ENCODE measurements at places on chromosomes 12 and 14.

DNA sequence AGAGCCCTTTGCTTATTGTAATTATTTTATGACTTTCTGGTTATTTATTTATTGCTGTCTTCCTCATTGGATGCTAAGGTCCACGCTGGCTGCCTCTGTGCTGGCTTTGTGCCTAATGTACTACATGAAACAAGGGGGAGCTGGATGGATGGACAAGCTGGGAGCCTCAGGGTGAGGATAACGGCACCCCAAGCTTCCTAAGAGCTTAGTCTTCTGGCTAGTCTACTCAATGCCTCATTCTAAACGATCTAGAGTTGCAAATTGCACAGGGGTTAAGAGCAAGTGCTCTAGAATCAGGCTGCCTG is 172.0 kb downstream of the CHST11 start:
- no peak for DNase-seq

DNA sequence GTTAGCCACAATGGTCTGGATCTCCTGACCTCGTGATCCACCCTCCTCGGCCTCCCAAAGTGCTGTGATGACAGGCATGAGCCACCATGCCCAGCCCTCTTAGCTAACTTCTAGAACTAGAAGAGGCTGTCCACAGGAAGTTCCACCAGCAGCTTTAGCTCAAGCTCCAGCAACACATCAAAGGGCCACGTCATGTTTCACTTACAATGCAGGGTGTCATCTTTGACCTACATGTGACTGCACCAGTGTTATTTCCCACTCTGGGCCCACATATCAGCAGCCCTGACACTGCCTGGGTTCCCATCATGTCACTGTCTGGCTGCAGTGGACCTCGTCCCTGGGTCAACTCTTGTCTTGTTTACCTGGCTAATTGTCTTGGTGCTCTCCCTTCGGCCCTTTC is 147.2 kb downstream of the GRIN2B start:
- no peak for DNase-seq

DNA sequence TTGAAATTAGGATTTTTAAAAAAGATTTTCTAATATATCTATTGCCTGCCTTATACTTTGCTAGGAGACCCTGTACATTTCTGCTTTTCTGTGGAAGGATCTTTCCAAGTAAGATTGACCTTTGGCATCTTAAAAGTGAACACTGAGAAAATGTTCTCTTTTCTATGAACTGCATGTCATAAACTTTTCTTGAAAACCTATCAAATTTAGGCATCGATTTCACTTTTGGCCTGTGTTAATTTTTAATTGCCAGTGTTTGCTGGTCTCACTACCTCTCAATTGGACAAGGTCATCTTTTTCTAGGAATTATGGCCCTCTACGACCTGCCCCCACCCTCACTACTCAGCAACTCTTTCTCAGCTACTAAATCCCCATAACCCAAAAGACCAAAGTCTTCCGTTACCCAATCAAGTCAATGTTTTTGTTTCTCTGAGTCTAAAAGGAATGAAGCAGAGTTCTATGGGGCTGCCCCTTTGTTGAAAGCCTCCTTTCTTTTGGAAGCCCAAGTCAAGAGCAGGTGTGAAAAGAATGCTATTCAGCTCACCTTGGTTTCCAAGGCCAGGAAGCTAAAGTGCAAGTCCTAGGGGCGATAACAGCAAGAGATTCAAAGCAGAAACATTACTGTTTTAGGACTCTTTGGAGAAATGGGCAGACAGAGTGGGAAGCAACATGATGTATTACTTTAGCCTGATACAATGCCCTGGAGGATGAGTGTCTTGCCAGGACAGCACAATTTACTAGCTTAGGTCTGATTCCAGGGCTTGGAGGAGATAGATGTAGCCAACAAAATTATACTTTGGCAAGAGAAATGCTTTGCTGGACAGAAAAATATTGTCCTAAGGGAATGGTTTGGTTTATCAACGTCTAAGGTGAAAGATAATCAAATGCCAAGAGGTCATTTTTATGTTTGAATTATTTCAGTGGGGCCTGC is 55.0 kb downstream of the IGF1 start:
- DNase-seq, result no peak

- DNase-seq, result no peak
Observed at GRCh38 chr14:28163233-28163632, 603.4 kb upstream of the FOXG1 start.

GRCh38 chr14:100777818-100778525 is 47.9 kb upstream of the MEG3 start:
- no peak for DNase-seq

DNA sequence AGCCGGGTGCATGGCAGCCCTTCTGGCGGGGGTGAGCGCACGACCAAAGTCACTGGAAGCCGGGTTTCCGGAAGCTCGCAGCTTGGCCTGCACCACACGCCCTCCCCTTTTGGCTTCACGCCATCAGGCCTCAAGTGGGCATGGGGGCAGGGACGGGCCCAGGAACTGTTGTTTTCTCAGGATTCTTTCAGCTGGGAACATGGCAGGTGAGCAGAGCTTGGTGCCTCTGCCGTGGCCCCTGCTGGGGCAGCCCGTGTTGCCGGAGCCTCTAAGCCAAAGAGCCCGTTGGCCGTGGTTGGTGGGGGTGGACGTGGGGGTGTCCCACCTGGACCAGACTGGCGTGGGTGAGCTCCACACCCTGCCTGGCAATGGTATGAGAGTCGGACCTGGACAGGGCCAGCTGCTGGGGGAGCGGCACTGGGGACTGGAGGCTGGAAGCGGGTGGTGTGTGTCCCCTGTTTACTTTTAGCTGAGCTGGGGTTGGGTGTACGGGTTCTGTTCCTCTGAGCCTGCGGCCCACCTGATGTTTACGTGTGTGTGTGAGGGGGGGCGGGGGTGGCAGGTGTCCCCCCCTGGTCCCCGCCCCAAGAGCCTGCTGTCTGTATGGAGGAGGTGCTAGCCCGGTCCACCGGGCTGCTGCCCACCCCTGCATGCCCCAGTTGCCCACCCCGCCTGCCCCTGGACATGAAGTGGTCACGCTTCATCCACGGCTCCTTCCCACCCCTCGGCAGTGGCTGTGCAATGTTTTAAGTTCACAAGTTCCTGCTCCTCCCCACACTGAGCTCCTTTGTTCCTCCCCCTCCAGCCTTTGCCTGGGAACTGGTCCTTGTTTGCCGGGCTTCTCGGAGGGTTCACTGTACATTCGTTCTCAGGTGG is 28.7 kb upstream of the PLD4 start:
- DNase-seq, result peak; percentile 96

- no peak for DNase-seq
Observed at GRCh38 chr14:79960288-79960687, 251.0 kb downstream of the DIO2 start.

DNA sequence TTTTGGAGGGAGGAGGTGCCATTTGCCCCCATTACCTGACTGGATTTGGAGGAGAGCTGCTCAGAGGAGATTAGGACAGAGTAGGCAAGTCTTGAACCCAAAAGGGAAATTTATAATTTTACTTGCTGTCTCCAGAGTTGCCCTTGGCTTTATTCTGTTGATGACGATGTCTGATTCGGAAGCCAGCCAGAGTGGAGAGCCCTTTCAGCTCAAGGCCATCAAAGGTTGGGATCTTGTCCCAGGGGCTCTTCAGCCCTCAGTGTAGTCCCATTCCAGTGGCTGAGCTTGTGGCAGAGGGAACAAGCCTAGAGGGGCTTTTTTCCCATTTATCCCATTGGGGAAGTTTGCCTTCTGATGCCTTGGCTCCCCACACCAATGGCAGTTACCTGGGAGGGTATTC is 71.8 kb downstream of the HSD17B6 start:
- no peak for DNase-seq

GRCh38 chr12:104752016-104752415 is 206.1 kb downstream of the SLC41A2 start:
- no peak for DNase-seq

DNA sequence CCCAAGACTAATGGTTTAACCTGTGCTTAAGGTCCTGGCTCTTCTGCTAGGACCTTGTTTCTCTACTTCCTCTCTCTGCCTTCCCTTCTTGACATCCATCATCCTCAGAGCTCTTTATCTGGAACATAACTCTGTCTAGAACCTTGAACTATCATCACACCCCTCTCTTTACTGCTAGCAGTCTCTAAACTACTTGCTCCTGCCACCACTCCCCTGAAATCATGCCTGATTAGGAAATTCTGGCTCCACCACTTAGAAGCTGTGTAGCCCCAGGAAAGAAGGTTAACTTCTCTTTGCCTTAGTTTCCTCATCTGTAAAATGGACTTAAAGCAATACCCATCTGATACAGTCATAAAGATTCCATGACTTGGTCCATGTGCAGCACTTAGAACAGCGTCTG is 9.1 kb downstream of the SLC38A1 start:
- no peak for DNase-seq

GRCh38 chr14:101410126-101410525 is 151.2 kb upstream of the DIO3 start:
- DNase-seq, result no peak

DNA sequence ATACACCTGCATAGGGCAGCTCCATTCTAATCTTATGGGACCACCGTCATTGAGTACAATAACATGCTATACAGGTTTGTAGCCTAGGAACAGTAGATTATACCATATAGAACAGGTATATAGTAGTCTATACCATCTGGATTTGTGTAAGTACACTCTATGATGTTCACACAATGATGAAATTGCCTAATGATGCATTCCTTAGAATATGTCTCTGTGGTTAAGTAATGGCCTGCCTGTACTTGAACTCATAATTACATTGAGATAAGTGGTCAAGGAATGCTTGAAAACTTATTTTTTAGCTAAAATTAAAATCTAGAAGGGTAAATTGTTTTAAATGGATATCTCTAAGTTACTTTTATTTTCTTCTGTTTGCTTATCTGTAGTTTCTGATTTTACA is 152.7 kb downstream of the SRGAP1 start:
- DNase-seq, result no peak

- no peak for DNase-seq
Observed at GRCh38 chr12:104175726-104176247, 37.8 kb upstream of the NFYB start.
